ENCODE measurements at places on chromosomes 3 and 15. TPM values are rescaled to one million over a fixed set of nuclear protein-coding genes. Genes with fewer than 3 reads are reported as not detected.

BDH1 gene
- 21.0 TPM for polyA plus RNA-seq

MRAS gene
- polyA plus RNA-seq: 19.1 TPM

DNA sequence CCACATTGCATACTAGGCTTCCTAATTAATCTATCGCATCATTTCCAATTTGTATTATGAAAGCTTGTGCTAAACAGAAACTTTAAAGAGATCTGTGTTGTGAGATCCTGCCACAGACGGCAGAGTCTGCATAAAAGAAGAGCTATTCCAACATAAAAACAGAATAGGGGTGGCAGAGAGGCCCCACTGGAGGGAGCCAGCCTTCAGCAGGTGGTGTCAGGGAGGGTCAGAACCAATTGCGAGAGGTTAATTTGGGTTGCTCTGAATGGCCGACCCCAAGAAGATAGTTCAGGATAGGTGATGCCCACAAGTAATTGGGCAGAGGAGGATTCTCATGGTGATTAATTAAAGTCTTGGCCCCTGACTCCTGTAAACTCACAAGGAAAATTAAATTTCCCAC lies 74.8 kb downstream of the DCLK3 start:
- DNase-seq: no peak

DNA sequence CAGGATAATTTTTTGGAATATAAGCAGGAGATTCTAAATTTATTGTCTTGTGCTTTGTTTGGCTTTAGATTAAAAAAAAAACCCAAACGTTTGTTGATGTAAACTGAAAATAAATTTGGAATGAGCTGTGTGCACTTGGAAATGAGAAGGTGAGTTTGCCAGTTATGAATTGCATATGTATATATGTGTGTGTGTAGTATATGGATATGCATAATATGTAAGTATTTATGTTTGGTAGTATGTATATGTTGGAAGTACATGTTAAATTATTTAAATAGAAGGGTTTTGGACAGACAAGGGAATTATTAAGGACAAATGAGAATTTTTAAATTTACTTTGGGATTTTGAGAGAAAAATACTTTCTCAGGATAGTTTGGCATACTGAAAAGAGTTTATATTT lies 265.8 kb upstream of the CNTN3 start:
- no peak for DNase-seq

Data from left lung (tissue), 14 donors.